ENCODE measurements at places on chromosomes 7 and 10.

GRCh38 chr7:133812877-133813276 lies 314.3 kb upstream of the LRGUK start:
- no peak for DNase-seq

DNA sequence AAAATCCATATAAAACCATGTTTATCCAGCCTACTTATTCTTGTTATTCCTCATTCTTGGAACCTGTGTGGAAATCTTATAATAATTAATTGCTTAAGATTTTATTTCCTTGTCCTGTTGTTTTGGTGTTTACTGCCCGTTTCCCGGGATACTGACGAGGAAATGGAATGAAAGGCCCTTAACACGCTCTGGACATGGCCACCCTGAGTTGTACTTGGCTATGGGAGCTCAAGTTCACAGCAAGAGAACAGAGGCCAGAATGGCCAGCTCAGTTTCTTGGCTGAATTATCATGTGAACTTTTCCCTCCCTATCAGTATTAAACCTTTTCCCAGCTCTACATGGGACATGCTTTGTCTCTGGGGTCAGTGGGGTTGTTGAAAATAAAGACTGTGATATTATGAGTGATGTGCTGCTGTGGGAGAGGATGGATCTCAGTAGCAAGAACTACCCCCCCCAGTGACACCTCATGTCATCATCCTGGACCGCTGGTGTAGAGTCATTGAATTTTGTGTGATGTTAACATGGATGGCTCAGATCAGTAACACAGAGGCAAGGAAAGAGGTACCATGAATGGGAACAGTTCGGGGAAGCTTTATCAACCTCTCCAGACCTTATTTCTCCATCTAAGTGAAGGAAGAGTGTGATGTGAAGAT lies 87.0 kb upstream of the IGFBP3 start:
- DNase-seq, result no peak

- DNase-seq, result no peak
These were observed 18.0 kb upstream of the LYZL1 start for GRCh38 chr10:29270883-29271282.

- DNase-seq, result no peak
These were observed 19.6 kb upstream of the AGMO start for GRCh38 chr7:15581352-15581951.

GRCh38 chr10:119030421-119031250 lies 1.1 kb downstream of the NANOS1 start:
- DNase-seq, result peak; percentile 41

GRCh38 chr7:128880791-128881457 lies 18.3 kb downstream of the ATP6V1F start:
- no peak for DNase-seq

GRCh38 chr10:88165849-88166271 lies 302.4 kb downstream of the PTEN start:
- DNase-seq, result no peak

DNA sequence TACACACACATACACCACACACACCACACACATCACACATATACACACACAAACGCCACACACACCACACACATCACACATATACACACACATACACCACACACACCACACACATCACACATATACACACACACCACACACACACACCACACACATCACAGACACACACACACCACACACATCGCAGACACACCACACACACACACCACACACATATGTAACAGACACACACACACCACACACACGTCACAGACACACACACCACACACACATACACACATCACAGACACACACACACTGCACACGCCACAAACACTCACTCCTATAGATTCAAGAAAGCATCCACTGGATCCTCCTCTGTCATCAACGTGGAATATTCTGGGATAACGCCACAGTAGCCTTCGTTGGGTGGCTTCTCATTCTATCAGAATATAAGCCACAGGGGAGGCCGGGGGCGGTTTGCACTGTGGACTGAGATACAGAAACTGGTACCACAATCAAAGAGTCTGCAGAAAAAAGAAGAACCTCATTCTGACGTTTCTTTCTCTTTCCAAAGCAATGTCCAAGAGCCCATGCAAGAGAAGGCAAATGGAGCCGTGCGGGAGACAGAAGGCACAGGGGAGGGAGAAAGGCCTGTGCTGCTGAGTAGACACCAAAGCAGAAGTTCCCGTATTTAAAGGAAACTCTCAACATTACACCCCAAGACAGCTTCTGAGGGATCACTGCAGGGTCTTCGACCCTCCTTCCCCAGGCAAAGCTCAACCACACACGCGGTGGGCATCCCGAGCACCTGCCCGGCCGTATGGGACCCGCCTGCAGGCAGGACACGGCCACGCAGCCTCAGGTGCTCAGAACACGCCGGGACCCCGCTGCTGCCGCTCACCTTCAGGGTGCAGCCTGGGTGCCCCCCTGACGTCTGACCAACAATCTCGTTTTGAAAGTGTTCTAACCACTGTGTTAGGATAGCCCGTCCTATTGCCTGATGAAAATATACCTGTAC lies 321.2 kb downstream of the DNAJB6 start:
- no peak for DNase-seq

DNA sequence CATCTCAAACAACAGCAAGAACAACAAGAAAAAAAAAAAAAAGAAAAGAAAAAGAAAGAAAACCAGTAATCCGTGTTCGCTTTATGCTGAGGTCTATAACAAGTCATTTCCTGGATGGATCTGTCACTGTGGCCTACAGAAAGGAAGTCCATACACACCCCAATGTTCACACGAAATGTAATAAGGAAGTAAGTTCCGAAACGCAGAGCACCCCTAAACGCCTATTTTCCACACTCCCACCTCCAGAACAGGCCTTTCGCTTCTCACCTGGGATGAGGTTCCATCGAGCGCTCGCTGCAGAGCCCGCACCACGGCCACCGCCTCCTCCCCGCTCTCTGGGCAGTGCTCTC lies 735 bp downstream of the ZNF394 start:
- no peak for DNase-seq

GRCh38 chr7:9189703-9190102 lies 756.3 kb downstream of the NXPH1 start:
- DNase-seq, result no peak

- DNase-seq, result no peak
These were observed 87.1 kb downstream of the SRI start for GRCh38 chr7:88132725-88133124.

GRCh38 chr10:96660297-96660696 lies 60.0 kb downstream of the PIK3AP1 start:
- no peak for DNase-seq

- DNase-seq, result no peak
These were observed 4.6 kb downstream of the USP54 start for GRCh38 chr10:73586583-73586984.

DNA sequence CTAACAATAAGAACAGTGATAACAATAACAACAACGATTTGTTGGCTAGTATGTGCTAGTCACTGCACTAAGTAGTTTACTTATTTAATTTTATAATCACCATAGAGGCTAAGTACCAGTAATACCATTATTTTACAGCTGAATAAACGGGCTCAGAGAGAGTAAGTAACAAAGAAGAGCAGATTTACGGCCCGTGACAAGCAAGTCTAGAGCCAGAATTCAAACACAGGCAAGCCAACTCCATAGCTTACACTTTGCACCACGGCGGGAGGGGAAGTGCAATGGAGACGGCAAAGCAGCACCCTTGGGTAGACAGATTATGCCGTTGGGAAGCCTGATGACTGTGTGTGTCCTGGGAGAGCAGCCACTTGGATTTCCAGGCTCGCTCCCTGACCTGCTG lies 1.2 kb upstream of the OR6V1 start:
- no peak for DNase-seq

DNA sequence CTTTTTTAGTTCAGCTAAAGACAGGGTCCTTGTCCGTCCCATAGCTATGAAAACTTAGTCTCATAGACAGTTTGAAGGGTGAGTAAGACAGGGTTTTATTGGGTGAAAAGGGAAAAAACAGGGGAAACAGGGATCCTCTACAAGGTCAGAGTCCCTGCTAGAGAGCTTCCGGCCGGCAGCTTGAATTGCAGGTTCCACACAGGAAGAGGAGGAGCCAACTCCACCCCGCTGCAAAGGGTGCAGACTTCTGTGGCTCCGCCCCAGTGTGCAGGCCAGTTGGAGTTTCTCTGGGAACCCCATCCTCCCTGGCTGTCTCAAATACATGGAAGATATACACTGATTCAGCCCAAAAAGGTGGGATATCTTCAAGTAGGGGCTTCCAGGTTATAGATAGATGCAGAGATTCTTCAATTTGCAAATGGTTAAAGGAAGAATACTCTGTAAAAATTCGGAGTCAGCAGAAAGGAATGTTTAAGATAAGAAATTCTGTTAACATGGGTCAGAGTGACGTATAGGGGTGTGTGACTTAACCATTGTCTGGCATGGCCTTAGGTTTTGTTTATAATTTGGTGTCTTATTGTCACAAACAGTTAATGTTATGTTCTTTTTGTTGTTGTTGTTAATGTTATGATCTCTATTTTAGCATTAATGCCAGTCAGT lies 34.6 kb upstream of the HECW1 start:
- DNase-seq, result peak; percentile 11

GRCh38 chr10:18409599-18410397 lies 241.6 kb downstream of the NSUN6 start:
- no peak for DNase-seq

DNA sequence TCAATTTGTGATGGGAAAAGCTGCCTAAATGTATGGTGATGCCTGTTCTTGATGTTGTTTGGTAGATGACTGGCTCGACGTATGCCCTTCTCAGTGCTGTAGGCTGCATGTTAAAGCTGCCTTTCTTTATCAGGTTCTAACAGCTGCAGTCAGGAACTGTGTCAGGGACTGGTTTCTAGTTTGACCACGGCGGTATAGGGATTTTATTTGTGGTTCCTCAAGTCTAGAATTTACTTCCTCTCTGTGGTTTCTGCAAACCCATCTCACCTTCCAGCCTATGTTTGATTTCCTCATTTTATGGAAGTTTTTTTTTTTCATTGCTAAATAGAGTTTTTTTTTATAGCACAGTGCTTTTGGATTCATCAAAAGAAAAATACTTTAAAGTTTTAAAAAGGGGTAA lies 26.5 kb downstream of the LMTK2 start:
- DNase-seq, result no peak

DNA sequence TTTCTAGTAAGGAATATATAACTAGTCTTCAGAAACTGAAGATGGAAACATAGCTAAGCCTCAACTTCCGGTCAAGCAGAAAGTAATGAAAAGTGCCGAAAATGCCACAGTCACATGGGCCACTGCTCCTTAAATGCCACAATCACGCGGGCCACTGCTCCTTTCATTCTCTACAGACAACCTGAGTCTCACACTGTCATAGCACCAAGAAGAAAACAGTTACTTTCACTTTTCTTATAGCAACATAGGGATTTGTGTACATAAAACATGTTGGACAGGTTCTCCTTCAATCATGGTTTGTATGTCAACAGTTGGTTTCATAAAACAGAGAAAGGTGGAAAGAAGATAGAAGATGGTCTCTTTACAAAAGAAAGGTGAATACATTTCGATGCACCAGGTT lies 48.6 kb upstream of the NOBOX start:
- no peak for DNase-seq

- DNase-seq, result no peak
These were observed 513.5 kb downstream of the PTPRN2 start for GRCh38 chr7:158073845-158074840.

GRCh38 chr10:117074621-117075020 lies 63.4 kb downstream of the VAX1 start:
- peak; percentile 15 for DNase-seq

- DNase-seq, result no peak
These were observed 60.7 kb downstream of the OTUD1 start for GRCh38 chr10:23499372-23500132.

DNA sequence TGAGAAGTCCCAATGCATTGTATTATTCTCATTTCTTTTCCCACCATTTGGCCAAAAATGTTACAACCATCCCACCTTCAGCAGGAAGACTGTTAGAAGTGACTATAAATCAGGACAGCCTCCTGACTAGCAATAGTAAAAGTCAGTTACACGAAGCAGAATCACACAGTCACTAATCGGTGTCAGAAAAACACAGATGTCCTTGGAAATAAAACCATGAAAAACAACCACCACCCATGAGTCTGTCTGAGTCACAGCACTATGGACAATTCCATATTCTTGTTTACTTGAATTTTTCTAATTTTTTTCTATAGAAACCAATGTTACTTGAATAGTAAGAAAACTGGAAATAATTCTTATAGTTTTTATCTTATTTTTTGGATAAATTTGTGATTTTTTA lies 81.9 kb upstream of the FRMD4A start:
- DNase-seq, result no peak

- DNase-seq, result no peak
These were observed 1.1 kb upstream of the IQUB start for GRCh38 chr7:123535517-123535916.

DNA sequence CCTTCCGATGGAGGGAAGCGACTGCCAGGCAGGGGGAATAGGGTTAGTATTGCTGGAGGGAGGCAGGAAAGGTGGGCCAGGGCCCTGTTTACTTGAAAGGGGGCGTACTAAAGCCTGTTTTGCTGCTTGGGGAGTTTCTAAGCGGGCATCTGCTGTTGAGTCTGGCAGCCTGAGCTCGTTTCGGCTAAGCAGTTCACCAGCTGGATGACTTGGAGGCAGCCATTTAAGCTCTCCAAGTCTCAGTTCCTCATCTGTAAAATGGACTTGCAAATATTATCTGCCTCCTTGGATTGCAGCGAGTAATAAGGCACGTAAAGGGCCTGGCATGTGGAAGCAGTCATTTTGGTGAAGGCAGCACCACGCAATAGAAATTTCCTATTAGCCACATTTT lies 44.0 kb downstream of the LDB3 start:
- DNase-seq, result no peak

DNA sequence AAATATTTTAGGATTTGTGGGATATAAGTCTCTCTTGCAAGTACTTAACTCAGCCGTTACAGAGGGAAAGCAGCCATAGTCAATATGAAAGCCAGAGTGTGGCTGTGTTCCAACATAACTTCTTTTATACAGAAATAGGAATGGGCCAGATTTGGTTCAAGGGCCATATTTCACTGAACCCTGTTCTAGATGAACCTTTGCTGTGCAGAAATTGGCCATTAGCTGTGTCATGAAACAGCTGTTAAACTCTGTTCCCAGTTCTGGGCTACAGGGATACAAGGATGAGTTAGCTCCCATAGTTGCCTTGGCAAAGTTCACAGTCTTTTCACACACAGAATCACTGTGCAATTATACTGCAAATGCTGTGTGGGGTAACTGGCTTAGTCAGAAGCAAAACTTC lies 213.9 kb upstream of the LRRN3 start:
- DNase-seq, result no peak

DNA sequence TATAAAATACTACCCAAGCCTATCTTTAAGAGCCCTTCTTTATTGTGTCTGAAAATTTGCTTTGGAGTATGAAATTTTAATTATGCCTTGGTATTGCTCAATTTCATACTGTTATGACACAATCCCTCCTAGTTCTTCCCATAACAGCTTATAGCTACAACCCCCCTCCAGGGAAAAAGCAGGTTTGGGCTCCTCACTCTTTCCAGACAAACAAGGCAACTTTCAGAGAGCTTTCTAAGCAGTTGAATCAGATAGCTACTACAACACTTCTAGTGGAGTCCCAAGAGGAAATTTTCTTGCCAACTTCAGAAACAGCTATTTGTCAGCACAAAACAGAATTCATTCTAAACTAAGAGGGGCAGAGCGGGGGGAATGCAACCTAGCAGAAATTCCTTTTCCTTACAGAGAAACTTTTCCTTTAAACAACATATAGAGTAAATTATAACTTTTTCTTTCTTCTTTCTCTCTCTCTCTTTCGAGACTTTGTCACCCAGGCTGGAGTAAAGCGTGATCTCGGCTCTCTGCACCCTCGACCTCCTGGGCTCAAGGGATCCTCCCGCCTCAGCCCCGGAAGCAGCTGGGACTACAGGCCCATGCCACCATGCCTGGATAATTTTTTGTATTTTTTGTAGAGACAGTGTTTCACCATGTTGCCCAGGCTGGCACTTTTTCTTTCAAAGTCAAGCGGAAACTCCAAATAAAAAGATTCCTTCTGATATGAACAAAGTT lies 26.0 kb upstream of the JMJD1C start:
- DNase-seq, result no peak
